Neural crest cell (in vitro differentiated cells): ENCODE measurements at places on chromosomes 7 and 10.

GRCh38 chr10:30000802-30001571 is 58.4 kb downstream of the JCAD start:
- H3K27ac ChIP-seq = no peak overlapping the region
- no peaks in the 10 kb centered on the region for H3K36me3 ChIP-seq
- no peak overlapping the region for H3K4me3 ChIP-seq
- peaks cover 13% of the 10 kb centered on the region for H3K4me1 ChIP-seq
- no peak for DNase-seq

DNA sequence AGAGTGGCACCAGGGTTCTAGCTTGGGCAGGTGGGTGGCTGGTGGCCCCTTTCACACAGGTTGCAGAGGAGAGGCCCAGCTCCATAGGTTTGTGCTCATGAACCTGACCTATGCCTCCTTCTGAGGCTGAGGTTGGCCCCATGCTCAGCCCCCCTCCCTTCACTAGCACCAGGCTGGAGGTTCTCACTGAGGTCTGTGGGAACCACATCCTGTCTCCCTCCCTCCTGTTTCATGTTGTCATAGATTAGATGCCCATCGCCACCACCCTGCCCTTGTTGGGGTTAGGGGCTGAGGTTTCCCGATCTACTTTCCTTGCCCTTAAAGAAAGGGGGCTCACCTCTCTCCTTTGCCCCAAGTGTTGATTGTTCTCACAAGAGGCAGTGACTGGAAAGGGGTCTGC is 14.7 kb downstream of the NEUROG3 start:
- no peak overlapping the region for H3K27ac ChIP-seq
- peaks cover 92% of the 10 kb centered on the region for H3K27me3 ChIP-seq
- DNase-seq = no peak
- no peaks in the 10 kb centered on the region for H3K36me3 ChIP-seq
- H3K4me1 ChIP-seq = peaks cover 34% of the 10 kb centered on the region
- no peak overlapping the region for H3K4me3 ChIP-seq

DNA sequence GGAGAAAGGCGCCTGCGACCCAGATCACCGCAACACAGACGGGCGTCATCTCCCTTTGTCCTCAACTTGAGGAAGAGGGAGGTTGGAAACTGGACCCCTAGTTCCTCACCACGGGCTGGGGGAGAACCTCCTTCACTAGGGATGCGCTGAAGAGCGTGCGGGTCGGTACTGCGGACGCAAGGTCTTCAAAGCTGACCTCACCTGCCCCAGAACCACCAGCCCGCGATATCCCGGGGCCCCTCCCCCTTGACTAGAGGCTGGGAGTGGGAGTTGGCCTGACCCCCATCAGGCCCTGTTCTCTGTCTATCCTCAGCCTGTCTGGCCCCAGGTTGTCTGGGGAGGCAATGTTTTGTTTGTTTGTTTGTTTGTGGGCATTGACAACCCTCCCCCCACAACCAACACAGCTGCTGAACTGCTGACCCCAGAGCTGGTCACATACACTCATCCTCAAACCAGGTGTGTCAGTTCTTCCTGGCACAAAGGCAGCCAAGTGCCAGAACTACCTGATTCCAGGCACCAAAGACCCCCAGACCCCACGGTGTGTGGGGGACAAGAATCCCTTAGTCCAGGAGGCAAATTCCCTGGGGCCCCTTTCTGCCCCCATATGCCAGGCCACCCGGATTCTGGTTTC is 2.9 kb downstream of the NPM3 start:
- H3K4me1 ChIP-seq = peaks cover 46% of the 10 kb centered on the region
- H3K27ac ChIP-seq = no peak overlapping the region

GRCh38 chr7:79298145-79298760 is 155.2 kb downstream of the MAGI2 start:
- H3K36me3 ChIP-seq = no peaks in the 10 kb centered on the region
- H3K4me1 ChIP-seq = no peaks in the 10 kb centered on the region

GRCh38 chr7:17462131-17462631 is 163.7 kb downstream of the AHR start:
- no peak for DNase-seq
- H3K36me3 ChIP-seq = peaks cover 9% of the 10 kb centered on the region
- no peak overlapping the region for H3K4me3 ChIP-seq
- no peaks in the 10 kb centered on the region for H3K27me3 ChIP-seq
